ENCODE measurements at places on chromosomes 4 and X.

GRCh38 chr4:41660352-41660751 is 88.2 kb downstream of the PHOX2B start:
- no peak for DNase-seq

- DNase-seq, result no peak
Observed at GRCh38 chrX:154027022-154027402, 7.3 kb upstream of the IRAK1 start.

DNA sequence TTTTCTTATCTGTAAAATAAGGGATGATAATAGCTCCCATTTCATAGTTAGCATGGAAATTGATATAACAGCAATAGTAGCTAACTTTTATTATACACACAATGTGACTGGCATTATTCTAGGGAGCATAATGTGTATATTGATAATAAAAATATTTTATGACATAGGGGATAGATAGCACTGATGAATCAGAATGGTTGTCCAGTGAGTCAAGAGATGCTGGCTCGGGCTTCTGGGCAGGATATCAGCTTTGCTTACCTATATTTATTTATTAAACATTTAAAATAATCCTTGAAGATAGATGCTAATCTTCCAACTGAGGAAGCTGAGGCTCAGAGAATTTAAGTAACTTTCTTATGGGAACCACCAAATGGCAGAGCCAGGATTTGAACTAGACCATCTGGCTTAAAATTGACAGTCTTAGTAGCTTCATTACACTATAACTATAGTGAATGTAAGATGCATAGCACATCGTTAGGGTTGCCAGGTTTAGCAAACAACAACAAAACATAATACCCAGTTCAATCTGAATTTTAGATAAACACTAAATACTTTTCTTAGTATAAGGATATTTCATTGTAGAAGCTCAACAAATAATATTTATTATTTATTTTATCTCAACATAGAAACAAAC is 2.7 kb downstream of the AFP start:
- DNase-seq, result no peak

DNA sequence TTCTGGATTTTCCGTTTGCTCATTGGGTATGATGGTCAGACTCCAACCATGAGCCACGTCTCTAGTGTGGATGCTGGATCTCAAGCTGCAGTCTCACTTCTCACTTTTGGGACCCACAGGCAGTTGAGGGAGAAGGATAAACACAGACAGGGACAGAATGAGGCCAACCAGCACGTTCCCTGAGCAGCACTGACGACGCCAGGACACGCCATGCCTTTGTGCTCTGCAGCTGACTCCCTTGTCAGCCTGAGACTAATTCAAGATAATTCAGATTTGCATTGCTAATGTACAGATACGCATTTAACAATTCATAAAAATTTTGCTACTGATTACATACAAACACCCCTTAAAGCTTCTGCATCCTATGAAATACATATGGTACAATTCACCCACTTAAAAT is 106.5 kb downstream of the FAM193A start:
- no peak for DNase-seq

DNA sequence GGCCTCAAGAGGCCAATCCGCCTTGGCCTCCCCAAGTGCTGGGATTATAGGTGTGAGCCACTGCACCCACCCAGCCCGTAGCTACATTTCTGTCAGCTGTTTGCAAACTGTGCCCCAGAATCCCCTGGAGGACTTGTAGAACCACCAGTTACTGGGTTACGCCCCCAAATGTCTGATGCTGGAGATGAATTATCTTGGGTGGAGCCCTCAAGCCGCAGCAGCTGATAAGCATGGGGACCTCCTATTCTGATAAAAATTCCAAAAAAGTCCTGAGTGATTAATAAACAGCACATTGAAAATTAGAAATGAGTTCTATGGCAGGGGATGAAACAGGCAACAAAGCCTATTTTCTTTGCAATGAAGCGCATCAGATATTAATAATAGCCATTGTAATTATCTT is 105.0 kb downstream of the PTTG2 start:
- DNase-seq, result no peak

- DNase-seq, result no peak
Observed at GRCh38 chrX:12672367-12673106, 118.7 kb upstream of the PRPS2 start.

DNA sequence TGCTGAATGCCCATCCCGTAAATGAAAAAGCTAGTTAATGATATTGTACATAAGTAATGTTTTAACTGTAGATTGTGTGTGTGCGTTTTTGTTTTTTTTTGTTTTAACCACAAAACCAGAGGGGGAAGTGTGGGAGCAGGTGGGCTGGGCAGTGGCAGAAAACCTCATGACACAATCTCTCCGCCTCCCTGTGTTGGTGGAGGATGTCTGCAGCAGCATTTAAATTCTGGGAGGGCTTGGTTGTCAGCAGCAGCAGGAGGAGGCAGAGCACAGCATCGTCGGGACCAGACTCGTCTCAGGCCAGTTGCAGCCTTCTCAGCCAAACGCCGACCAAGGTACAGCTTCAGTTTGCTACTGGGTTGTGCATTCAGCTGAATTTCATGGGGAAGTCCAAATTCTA is at the start of gene SPP1:
Gene SPP1, plus strand, starts transcription at position 249 of the 400 bp plus-strand sequence. CDS start 1,182 bp downstream, outside the sequence.
- DNase-seq, result no peak

- no peak for DNase-seq
Observed at GRCh38 chr4:178333355-178333754, 891.1 kb upstream of the AGA start.

DNA sequence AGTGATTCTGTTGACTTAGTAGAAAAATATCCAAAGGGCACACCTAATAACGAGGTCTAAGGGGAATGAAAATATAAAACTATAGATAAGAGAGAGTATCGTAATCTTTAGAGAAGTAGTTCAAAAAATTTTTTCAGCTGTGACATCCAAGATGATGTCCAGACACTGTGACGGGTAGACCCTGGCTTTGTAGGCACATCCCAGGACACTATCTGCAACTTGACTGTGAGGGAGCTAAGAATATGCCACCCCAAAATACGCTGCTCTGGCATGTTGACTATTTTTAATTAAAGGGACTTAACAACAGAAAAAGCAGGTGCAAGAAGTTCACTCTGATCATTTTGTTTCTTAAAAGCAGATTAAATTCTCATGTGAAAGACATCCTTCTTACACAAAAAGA is 89.5 kb downstream of the CLCN4 start:
- DNase-seq, result no peak

- DNase-seq, result no peak
Observed at GRCh38 chr4:128951316-128951715, 141.8 kb downstream of the JADE1 start.

- peak; percentile 69 for DNase-seq
Observed at GRCh38 chr4:1763550-1764080, 29.5 kb upstream of the FGFR3 start.

GRCh38 chrX:1231850-1232465 is 19.5 kb upstream of the CRLF2 start:
- no peak for DNase-seq

GRCh38 chr4:80336582-80336981 is 1.1 kb downstream of the CFAP299 start:
- no peak for DNase-seq

- DNase-seq, result peak; percentile 26
Observed at GRCh38 chr4:1053080-1053661, 41.7 kb downstream of the FGFRL1 start.

DNA sequence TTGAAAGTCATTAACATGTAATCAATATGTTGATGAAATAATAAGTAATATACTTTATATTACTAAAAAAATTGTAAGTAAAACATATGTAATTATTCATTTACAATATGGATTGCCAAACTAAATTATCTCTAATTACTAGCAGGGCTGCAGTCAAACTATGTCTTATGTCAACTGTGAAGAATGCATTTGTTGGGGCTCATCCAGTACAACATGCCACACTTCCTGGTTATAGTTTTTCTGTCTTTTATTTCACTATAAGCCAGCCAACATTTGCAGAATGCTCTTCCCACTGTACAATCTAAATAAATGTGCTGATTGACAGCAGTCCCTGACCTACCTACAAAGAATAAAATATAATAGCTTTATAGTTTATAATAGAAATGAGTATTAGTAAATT is 975.4 kb upstream of the NDST4 start:
- no peak for DNase-seq

GRCh38 chrX:133916984-133917722 is 68.2 kb downstream of the GPC3 start:
- no peak for DNase-seq

DNA sequence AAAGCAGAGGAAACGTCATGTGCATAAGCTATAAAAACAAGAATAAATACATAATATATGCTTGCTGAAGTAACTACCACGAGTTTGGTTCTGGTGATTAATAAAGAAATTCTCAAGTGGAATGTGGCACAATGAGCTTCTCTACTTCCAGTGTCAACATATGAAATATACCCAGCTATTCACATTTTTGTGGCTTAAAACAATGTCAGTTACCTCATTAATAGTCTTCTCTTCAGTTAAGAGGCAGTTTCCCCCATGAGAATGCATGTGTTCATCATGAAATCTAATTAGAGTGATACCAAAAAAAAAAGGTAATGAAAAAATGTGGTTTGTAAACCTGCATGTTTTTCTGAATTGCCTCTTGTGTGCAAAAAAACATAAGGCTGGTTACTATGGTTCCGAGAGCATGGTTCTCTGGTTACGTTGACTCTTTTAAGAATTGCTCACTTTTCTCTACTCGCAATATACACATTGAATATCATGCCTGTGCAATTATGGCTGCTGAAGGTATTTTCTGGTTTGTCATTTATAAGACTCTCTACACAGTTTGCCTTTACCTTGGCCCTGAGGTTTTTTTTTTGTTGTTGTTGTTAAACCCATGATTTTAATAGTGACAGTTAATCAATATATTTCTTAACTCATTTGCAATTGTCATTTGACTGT is 108.2 kb downstream of the PCDH7 start:
- no peak for DNase-seq

- no peak for DNase-seq
Observed at GRCh38 chr4:62717154-62717553, 1517.0 kb downstream of the ADGRL3 start.

GRCh38 chrX:154607370-154607769 is 11.7 kb downstream of the CTAG1B start:
- no peak for DNase-seq

- no peak for DNase-seq
Observed at GRCh38 chr4:90375081-90375480, 247.9 kb downstream of the CCSER1 start.

DNA sequence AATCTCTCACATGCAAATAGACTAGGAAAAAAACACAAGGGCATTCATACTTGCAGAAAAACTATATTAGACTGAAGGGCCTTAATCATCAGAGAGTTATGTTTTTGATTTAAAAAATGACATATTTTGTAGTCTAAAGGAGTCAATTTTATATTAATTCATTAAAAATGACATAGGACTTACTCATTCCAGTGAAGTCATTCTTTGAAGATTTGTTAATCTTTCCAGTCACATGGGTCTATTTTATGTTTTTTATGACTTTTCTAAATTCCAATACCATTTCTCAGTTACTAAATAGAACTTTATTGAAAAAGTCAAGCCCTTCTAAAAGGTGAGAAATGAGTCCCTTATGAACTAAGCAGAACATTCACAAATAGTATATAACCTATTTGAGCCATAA is 743.8 kb upstream of the INTU start:
- no peak for DNase-seq

- DNase-seq, result no peak
Observed at GRCh38 chrX:111876646-111877045, 665 bp downstream of the TRPC5OS start.

DNA sequence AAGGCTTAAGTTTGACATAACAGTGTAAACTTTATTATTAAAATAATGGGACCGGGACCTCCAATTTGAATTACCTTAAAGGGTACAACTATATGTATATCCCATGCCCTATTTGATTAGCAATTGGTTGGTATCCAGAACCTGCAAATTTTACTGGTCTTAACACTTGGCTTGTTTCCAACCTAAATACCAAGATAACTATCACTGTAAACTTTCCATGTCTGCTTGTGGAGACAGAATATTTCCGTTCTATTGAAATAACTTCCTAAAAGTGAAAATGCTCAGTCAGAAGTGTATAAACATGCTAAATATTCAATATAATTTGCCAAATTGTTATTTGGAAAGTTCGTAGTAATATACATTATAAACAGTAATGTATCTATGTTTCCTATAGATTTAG is 154.0 kb downstream of the TMEM47 start:
- DNase-seq, result no peak

GRCh38 chr4:16622826-16623225 is 275.6 kb downstream of the LDB2 start:
- no peak for DNase-seq

DNA sequence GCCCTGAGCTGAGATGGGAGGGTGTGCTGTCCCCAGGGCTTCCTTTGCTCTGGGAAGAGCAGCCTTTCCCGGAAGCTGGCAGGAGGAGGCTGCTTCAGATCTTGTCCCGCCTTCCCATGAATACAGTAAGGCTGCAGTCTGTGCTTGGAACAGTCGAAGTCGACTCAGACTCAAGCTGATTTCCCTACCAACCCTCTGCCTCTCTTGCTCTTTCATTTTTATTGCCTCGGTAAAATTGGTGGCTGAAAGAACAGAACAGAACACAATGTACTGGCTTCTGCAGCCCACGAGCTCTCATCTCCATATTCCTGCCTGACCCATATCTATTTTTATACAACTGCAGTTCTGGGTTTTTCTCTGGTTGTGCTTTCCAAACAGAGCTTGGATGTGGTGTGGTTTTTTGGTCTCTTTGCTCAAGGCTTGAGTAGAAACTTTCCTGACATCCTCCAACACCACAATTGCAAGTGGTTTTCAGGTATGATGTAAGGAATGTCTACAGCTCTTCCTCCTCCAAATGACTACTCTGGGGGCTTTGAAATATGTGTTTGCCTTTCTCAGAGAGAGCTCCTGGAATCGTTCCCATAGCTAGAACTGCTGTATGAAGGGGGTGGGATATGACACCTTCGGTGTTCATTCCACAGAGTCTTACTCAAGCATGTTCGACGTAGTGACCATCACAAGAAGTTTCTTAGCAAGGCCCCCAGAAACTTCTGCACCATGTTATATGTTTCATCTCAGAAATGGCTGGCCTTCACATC is 61.3 kb downstream of the ENPP6 start:
- DNase-seq, result no peak

GRCh38 chrX:23616361-23616760 is 50.9 kb upstream of the PRDX4 start:
- DNase-seq, result no peak

- DNase-seq, result no peak
Observed at GRCh38 chr4:181416966-181417365, 826.2 kb upstream of the TENM3 start.
